ENCODE measurements at places on chromosomes 7 and 10.

GRCh38 chr7:158030071-158030470, 557.6 kb downstream of the PTPRN2 start:
- DNase-seq = no peak

GRCh38 chr7:75776295-75776971, 4.4 kb upstream of the CCL26 start:
- no peak for DNase-seq

GRCh38 chr10:32114508-32114907, 58.3 kb upstream of the KIF5B start:
- DNase-seq = no peak

- peak; percentile 79 for DNase-seq
Measured at GRCh38 chr10:110357252-110357780, 52.6 kb upstream of the SMNDC1 start.

GRCh38 chr7:3057066-3057420, 13.4 kb upstream of the CARD11 start:
- DNase-seq = no peak

GRCh38 chr10:49596836-49597235, 13.3 kb upstream of the SLC18A3 start:
- no peak for DNase-seq

- DNase-seq = no peak
Measured at GRCh38 chr7:11881680-11882079, 49.7 kb upstream of the THSD7A start.

- no peak for DNase-seq
Measured at GRCh38 chr10:78288663-78289062, 255.0 kb downstream of the RPS24 start.

DNA sequence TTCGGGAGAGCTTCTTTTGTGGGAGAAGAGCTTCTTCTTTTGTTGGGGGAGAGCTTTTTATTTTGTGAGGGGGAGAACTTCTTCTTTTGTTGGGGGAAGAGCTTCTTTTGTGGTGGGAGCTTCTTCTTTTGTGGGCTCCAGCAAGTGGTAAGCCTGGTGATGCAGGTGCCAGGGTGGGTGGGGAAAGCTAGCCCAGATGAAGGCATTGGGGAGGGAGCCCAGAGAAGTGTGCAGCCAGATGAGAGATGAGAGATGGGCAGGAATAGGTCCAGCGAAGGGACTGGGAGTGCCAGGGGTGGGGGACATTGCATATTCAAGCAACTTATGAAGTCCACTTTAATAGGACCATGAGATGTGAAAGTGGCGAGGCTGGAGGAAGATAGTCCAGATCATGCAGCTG, 9.7 kb downstream of the ADRA2A start:
- DNase-seq = no peak

- no peak for DNase-seq
Measured at GRCh38 chr7:96910486-96910885, 94.9 kb upstream of the DLX6 start.

DNA sequence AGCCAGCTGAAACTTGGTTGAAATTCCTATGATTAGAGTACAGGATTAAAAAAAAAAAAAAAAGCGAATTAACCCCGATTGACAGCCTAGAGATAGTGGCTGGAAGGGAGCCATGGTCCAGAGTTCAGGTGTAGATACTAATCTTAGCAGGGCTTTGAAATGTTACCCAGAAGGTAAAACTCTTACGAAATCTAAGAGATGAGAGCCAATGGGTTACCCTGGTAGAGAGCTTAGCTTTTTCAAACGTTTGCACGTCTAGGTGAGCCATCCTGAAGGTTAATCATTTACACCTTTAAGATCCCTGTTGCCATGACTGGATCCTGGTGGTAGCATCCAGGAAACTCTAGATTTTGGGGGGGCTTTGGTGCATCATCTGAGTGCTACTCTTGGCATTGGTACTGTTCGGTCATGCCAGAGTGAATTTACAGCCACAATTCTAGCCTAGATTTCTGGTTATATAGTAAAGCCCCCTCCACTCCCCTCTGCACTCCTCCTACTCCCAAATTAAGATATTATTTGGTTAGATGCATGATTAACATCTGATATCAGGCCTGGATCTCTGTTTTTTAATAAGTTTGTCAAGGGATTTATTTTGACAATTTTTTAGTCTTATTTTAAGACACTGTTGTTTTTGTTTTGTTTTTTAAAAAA, 1.2 kb downstream of the AGFG2 start:
- no peak for DNase-seq

GRCh38 chr10:29647478-29647877, 12.7 kb upstream of the SVIL start:
- no peak for DNase-seq

DNA sequence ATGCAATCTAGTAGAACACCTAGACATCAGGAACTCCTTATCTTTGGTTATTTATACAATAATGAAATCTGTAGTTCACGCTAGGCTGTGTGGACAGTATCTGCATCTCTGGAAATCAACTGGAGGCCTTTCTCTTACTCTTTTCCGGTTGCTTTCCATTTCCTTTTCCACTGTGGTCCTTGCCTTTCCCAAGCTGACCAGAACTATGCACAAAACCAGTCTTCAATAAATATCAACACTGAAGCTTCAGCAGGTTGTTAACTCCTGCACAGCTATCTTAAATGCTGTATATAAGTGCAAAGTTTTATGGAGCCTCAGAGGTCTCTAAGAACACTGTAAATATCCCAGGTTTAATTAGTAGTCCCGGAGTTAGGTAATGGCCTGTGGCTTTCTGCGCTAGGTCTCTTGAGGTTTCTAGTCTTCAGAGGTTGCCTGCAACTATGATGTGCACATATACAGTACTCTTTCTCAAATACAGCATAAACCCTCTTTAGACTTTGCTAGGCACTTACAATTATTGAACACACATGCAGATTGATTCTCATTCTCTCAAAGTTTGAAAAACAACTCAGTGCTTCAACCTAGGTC, 2.4 kb downstream of the KLLN start:
- no peak for DNase-seq

DNA sequence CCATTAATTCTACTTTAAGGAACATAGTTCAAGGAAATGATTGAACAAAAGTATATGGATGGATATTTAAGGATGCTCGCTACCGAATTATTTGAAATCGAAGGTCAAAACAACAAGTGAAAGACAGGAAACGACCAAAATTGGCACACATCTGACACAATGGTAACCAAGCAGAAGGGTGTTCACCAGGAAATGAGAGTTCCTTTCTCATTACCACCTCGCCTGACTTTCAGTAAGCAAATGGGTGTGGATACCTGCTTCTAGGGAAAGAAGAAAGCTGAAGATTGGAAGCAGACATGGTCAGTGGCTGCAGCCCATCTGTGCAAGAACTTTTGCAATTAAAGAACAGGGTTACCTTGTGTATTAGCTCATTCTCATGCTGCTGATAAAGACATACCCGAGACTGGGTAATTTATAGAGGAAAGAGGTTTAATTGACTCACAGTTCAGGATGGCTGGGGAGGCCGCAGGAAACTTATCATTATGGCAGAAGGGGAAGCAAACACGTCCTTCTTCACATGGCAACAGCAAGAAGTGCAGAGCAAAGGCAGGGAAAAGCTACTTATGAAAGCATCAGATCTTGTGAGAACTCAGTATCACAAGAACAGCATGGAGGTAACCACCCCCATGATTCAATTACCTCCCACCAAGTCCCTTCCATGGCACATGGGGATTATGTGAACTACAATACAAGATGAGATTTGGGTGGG, 6.2 kb upstream of the TMEM273 start:
- no peak for DNase-seq

GRCh38 chr7:668139-668931, 58.2 kb upstream of the DNAAF5 start:
- no peak for DNase-seq

- DNase-seq = no peak
Measured at GRCh38 chr7:46259947-46260346, 338.9 kb upstream of the IGFBP3 start.

GRCh38 chr7:40133561-40134427, 628 bp downstream of the MPLKIP start:
- no peak for DNase-seq

DNA sequence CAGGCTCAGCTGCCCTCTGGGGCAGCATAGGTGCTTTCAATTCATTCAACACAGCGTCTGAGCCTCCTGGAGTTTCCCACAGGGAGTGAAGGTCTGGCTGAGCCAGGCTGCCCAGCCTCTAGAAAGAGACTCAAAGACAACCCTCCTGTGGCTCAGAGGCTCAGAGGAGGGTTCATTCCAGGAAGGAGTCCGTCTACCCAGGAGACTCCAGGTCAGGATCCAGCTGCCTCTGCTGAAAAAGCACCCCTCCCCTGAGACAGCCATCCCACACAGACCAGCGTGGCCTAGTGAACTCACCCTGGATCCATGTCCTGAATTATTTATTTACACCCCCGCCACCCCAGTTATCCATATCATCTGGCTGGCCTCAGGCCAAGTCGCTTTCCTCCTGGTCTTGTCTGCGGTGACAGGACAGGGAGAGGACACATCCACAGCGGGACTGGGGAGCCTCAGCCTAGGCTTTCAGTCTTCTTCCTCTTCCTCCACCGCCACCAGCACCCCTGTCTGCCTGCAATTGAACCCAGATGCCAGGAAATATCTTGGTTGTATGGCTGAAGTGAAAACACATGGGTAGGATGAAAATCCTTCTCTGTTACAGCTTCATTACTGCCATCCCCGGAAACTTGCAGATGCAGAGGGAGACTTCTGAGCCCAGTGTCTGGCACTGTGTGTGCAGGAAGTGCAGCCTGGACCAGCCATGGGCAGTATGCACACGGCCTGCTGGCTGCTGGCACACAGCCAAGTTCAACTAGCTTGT, 44.0 kb upstream of the COL13A1 start:
- no peak for DNase-seq

GRCh38 chr10:79196470-79197461, 128.0 kb downstream of the ZMIZ1 start:
- DNase-seq = no peak

GRCh38 chr7:45252857-45253256, 95.3 kb downstream of the RAMP3 start:
- DNase-seq = no peak

DNA sequence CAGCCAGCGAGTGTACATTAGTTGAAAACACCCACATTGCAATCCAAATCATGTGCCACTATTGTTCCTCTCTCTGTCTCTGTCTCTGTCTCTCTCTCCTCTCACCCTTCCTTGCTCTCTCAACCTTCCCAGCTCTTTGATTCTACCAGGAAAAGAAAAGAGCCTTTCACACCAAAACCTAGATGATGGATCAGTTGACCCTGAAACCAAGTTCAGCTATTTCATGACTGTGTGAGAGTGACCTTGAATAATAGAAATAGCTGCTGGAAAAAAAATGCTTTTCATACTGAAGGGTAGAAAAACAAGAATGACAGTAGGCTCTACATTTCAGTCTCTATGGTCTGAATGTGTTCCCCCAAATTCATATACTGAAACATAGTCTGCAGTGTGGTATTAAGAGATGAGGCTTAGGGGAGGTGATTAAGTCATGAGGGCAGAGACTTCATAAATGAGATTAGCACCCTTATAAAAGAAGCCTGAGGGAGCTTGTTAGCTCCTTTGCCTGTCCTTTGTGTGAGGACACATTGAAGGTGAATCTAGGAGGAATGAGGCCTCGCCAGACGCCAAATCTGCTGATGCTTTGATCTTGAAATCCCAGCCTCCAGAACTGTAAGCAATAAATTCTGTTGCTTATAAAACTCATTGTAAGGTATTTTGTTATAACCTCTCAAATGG, 65.2 kb downstream of the LYZL1 start:
- no peak for DNase-seq

DNA sequence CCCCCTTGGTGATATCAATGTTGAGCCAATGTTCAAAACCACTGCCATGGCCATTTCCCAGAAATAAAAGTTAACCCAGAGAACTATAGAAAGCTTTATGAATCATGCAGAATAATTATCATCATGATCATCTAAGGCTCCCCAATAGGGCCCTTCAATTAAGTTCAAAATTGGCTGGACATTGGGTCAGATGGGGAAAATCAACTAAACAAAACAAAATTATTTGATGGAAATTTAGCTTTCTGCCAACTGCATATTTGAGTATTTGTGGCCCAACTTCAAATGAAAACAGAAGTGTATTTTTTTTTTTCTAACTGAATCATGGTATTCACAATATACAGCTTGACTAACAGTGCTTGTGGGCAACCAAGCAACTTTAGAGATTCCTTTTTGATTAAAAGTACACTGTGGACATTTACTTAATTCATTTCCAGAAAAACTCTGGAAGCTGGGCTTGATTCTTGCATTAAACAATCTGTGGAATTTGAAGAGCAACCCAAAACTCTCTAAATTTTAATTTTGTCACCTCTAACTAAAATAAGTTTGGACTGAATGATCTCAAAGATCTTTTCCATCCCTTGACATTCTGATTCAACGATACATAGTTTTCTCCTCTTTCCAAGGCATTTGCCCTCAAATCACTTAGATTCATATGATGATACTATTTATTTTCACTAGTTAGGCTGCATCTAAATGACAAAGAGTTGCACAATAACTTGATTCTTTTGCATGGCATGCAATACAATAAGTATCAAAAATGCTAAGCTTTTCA, 203.2 kb downstream of the AHR start:
- no peak for DNase-seq

- DNase-seq = peak; percentile 99
Measured at GRCh38 chr10:114320249-114321116, 81.4 kb downstream of the VWA2 start.

- no peak for DNase-seq
Measured at GRCh38 chr7:66630531-66630930, 1.9 kb downstream of the KCTD7 start.

DNA sequence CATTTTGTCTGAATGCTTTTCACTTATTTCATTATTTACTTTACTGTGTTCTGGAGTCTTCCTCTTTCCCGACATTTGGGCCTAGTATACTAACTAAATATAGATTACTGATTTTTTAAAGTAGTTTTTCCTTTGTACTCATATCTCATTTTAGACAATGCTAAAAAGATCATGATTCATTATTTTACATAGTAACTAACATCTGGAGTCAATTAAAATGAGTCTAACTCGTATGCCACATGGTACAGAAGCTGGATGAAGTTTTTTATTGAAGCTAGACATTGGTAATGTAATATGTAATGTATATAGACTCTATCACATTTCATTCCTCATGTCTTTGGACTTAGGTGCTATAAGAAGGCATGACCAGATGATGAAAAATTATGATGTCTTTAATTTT, 156.3 kb upstream of the HGF start:
- no peak for DNase-seq

- DNase-seq = no peak
Measured at GRCh38 chr10:36493516-36493880, 631.9 kb upstream of the ANKRD30A start.
